MV-4-11 (cell line): ENCODE measurements at places on chromosomes 1 and 21.

DNA sequence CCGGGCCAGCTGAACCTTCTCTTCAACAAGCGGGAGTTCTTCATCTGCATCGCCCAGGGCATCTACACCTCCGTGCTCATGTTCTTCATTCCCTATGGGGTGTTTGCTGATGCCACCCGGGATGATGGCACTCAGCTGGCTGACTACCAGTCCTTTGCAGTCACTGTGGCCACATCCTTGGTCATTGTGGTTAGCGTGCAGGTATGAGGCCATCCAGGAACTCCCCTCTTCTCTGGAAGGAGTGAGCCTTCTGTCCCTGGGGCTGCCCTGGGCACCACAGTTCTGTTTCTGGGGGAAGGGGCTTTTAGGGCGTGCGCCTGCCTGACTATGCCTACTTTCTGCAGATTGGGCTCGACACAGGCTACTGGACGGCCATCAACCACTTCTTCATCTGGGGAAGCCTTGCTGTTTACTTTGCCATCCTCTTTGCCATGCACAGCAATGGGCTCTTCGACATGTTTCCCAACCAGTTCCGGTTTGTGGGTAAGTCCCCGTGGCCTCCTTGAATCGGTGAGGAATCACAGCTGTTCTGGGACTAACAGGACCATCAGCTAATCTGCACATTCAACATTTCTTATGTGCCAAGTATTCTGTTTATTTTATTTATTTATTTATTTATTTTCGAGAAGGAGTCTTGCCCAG lies 21.1 kb downstream of the ATP8B2 start:
- peak; percentile 29 for DNase-seq

GRCh38 chr1:41386196-41386663 lies 25.0 kb downstream of the FOXO6 start:
- no peak for DNase-seq

- no peak for DNase-seq
Measured at GRCh38 chr1:42419126-42419821, 36.5 kb downstream of the ZMYND12 start.

DNA sequence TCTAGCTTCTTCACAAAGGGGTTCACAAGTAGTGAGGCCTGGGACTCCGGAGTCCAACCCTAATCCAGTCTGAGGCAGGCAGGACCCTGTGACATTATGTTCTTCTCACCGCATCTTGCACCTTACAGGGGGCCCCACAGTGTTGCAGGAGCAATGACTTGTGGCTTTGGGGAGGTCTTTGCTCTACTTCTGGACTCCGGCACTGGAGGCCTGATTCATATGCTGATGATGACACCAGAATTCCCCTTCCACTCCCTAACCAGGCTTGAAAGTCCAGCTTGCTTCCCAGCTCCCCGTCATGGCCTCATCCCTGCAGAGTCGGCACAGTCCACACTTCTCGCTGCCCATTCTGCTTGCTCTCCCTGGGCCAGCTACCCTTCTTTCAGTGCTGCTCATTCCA lies 96.3 kb upstream of the SLC44A3 start:
- DNase-seq = no peak

DNA sequence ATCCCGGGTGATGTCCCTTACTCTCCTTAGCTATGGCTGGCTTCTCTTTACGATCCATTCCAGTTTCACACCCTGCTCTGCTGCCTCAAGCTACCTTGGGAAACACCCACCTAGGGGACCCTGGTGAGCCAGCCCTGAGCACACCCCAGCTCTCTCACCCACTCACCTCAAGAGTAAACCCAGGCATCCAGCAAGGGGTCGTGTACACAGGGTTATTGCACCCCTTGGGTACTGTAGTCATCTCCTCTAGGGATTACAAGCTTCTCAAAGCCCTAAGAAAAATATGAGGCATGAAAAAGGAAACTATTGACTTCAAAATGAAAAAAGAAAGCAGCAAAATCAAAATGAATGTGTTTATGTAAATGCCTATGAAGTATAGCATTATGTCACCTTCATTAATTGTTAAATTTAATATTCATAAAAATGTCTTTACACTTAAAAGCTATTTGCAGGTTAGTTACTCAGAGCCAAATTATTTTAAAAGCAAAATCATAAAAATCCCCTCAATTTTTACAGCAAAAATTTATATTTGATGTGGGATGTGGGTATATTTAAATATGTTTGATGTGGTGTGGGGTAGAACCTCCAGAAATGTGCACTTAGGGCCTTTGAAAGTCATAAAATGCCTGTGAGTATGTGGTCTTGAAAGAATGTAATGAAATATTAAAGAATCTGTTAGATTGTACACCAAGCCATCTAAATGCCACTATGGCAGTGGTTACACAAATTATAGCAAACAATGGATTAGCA lies 190.3 kb downstream of the C1orf94 start:
- DNase-seq = no peak

GRCh38 chr1:226054519-226055327 lies 7.8 kb upstream of the H3-3A start:
- no peak for DNase-seq

DNA sequence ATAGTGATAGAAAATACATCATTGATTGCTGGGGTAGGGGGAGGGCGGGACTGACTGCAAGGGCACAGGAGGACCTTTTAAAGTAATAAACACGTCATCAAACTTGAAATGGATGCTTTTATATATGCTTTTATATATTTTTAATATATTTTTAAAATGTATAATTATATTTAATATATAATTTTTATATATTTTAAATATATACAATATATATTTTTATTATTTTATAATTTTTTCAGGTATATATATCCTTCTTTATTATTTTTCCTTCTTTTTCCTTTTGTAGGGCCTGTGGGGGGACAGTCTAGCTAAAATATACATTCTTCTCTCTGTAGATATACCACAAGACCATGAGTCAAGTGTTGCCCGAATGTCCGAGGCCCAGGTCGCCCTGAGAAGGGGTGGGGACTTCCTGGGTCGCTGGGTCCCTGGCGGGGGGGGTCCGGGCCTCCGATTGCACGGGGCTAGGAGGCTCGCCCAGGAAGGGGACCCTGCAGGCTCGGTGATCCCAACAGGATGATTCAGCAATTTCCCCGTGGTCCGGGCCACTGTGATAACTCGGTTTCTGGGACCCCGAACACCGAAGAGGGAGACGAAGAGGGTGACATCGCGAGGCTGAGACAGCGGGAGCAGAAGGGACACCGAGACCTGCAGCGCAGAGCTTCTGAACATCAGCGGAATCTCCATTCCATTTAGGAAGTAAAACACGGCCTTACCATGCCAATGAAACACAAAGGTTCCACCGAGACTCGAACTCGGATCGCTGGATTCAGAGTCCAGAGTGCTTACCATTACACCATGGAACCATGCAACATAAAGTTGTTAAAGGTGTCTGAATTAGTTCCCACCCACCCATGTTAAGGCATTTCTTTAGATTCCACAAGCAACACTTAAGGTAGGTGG lies 112.5 kb upstream of the NBPF11 start:
- DNase-seq = no peak

GRCh38 chr1:102050556-102050955 lies 53.8 kb upstream of the OLFM3 start:
- no peak for DNase-seq

DNA sequence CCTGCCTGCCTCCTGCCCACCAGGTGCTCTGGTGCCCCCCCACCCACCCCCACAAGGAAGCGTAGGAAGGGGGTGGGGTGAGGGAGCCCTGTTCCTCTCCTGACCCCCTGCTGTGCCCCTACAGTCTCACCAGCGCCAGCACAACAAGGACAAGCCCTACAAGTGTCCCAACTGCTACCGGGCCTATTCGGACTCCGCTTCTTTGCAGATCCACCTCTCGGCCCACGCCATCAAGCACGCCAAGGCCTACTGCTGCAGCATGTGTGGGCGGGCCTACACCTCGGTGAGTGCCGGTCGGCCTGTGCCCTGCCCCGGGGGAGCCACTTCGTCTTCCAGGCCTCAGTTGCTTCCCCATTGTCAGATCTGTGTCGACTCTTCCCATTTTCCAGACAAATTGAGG lies 25.9 kb downstream of the A3GALT2 start:
- no peak for DNase-seq

- no peak for DNase-seq
Measured at GRCh38 chr1:69475021-69475420, 92.7 kb upstream of the LRRC7 start.

GRCh38 chr1:19884312-19884711 lies 2.1 kb downstream of the OTUD3 start:
- no peak for DNase-seq

GRCh38 chr1:152654110-152654509 lies 9.1 kb upstream of the LCE2D start:
- DNase-seq = peak; percentile 52

DNA sequence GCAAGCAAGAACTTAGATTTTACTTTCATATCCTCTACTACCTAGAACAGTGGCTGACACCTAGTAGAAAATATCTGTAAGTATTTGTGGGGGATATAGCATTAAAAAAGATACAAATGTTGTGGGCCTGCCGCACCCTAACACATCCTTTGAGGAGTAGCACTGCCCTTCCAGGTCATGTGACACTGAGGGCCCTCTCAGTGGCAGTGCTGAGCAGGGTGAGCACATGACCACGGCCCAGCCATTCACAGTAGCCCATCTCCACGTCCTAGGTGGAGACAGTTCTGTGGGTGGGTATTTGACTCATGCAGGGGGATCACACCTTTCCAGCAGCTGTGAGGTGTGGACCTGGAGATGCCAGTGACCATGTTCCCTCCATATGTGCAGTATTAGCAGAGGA lies 108.9 kb downstream of the OMA1 start:
- no peak for DNase-seq

DNA sequence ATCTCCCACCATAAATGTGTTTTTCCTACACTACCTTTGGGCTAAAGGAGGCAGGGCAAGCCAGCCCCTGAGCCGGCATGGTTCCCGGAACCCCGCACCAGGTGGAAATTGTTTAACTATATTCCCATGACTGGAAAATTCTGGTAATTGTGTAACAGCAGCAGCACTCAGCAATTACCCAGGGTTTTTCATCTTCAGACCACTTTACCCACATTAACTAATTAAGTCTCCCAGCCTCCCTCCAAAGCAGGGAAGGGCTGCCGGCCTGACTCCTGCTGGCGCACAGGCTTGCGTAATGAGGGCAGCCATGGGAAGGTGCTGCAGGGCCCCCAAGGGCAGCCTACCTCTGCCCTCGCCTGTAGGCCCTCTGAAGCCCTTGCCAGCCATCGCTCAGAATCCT lies 140.7 kb upstream of the VAMP3 start:
- DNase-seq = no peak

DNA sequence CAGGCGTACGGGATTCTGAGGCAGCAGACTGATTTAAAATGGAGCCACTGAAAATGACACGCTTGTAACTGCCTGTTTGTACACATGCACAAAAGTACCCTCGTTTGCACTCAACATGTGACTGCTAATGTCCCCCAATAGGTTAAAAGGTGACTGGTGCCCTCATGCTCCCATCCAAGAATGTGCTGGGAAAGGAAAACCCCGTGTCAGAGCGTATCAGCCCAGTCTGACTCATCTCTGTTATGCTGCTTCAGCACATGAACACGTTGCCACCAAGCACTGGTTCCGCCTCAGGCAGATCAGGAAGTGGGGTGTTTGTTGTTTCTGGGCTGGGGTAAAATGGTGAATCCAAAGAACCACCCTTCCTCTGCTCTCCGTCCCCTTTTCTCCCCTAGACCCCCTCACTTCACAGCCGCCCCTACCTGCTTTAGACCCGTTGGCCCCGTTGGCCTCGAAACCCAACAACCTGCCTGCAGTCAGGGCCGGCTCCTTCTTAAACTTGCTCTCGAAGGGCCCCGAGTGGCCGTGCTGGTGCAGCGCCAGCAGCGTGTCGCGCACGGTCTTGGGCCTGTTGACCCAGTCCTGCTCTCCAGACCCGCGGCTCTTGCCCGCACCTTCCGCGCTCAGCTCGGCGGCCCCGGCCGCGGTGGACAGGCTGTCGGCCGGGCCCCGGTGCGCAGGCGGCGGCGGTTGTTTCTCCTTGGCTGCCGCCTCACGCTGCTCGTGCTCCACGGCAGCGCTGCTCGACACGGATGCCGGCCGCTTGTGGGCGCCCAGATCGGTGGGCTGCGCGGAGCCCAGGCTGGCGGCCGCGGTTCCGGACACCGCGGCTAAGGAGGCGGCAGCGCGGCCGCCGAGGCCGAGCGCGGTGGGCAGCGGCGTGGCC lies 1.7 kb downstream of the IRF2BP2 start:
- DNase-seq = peak; percentile 87

DNA sequence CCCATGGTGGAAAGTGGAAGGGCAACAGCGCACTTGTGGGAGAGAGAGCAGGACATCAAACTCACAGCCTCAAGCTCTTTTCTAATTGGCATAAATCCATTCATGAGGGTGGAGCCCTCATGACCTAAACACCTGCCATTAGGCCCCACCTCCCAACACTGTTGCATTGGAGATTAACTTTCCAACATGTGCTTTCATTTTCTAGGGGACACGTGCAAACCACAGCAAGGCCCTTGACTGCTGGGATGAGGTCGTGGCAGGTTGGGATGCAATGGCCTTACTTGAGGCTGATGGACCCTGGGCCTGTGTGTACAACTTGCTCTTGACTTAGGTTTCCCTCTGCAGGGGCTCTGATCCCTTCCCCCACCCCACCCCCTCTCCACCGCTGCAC lies 35.9 kb upstream of the NEK2 start:
- DNase-seq = peak; percentile 24

GRCh38 chr1:60893136-60893930 lies 189.0 kb upstream of the NFIA start:
- DNase-seq = no peak

DNA sequence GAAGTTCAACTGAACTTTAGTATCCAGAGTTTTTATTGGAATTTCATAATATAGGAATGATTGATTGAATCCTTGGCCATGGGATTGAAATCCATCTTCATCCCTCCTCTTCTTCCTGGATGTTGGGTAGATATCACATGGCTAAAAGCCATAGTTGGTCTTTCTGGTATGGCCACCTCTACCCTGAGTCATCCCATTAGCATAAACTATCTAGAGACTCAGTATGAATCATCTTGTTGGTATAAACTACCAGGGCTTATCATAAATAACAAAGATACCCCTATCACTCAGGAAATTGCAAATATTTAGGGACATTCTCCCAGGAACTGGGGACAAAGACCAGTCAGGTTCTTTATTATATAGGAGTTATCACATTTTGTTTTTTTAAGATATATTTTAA lies 21.2 kb upstream of the ZP4 start:
- no peak for DNase-seq

DNA sequence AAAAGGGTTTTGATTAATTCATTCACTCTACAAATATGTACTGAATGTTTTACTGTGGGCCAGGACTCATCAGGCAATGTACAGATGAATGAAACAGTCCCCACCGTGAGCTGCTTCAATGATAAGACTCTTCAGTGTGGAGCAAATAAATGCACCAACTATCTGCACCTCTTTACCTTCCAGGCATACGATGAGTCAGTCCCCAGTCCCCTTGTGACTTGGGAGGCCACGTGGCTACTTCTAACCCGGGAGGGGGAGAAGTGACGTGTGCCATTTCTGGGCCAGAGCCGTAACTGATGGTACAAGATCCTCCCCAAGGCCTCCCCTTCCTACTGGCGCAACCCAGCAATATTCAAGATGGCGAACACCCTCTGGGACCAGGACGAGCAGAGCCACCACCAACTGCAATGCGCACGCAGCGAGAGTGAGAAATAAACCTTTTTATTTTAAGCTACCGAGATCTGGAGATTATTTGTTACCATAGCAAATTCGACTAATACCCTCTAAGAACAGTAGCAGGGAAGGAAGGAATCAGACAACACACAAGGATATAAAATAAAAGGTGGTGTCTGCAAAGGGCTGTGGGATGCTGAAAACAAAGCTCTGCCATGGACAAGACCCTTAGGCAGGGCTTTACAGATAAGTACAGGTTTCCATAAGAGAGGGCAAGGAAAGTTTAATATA lies 74.5 kb downstream of the NPHP4 start:
- DNase-seq = no peak
